ENCODE measurements at places on chromosomes 6 and 20. TPM values are rescaled to one million over a fixed set of nuclear protein-coding genes. Genes with fewer than 3 reads are reported as not detected.

The MAFB gene
- 0.47 TPM for total RNA-seq

The EYS gene
- under 0.01 TPM for total RNA-seq

The WFDC10B gene
- total RNA-seq, result 0.52 TPM

The SDC4 gene
- total RNA-seq, result 550 TPM

The LST1 gene
- total RNA-seq, result not detected

The DEFB121 gene
- not detected for total RNA-seq

The ZNF341 gene
- total RNA-seq, result 4.5 TPM

The GPR63 gene
- 1.2 TPM for total RNA-seq

The ELOVL4 gene
- 15.2 TPM for total RNA-seq

The HLA-DRB5 gene
- total RNA-seq, result not detected

The FOXA2 gene
- not detected for total RNA-seq

The NRSN2 gene
- 16.9 TPM for total RNA-seq

The BAK1 gene
- 41.0 TPM for total RNA-seq

The MUC21 gene
- not detected for total RNA-seq

The TFAP2A gene
- 15.7 TPM for total RNA-seq

The FLOT1 gene
- 57.5 TPM for total RNA-seq

The KCNS1 gene
- total RNA-seq, result not detected

The CAPN11 gene
- 2.0 TPM for total RNA-seq

The HUS1B gene
- 1.5 TPM for total RNA-seq

The EPHA7 gene
- total RNA-seq, result not detected
